ENCODE measurements at places on chromosomes 7 and 10. TPM values are rescaled to one million over a fixed set of nuclear protein-coding genes. Genes with fewer than 3 reads are reported as not detected.

DNA sequence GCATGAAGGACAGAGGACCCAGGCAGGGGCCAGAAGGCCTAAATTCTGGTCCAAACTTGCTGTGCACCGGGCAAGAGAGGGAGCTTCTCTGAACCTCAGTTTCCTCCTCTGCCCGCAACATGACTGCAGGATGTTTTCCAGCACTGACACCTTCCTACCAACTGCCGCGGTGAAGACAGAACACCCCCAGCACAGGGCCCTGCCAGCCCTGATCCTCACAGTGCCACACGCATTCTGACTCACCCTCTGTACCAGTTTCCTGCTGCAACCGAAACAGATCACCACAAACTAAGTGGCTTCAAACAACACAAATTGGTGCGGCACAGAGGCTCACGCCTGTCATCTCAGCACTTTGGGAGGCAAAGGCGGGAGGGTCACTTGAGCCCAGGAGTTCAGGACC lies 18.1 kb downstream of the MAD1L1 start:
- H3K27ac ChIP-seq, result no peak overlapping the region
- H3K27me3 ChIP-seq, result no peaks in the 10 kb centered on the region
- no peak overlapping the region for H3K4me3 ChIP-seq

GRCh38 chr7:5694912-5695726 lies 86.3 kb downstream of the RNF216 start:
- no peak overlapping the region for H3K4me3 ChIP-seq
- peak overlapping the region; percentile 61 for H3K27ac ChIP-seq
- H3K4me1 ChIP-seq, result peaks cover 99% of the 10 kb centered on the region
- no peaks in the 10 kb centered on the region for H3K27me3 ChIP-seq

DNA sequence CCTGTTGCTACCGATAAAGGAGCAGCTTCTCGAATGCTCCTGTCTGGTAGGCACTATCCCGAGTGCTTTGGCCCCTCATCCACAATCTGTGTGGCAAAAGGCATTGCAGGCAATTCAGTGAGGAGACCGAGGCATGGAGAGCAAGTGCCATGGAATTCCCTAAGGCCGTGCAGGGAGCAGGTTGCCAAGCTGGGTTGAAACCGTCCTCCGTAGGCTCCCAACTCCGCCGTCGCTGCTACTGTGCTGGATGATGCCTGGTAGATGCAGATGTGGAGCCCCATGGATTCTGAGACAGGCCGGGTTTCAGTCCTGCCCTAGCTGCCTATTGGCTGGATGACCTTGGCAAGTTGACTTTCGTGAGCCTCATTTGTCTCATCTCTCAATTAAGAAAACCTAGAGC lies 85.3 kb downstream of the EGFR start:
- H3K4me3 ChIP-seq, result no peak overlapping the region
- H3K4me1 ChIP-seq, result peaks cover 37% of the 10 kb centered on the region
- H3K27me3 ChIP-seq, result no peaks in the 10 kb centered on the region
- DNase-seq, result no peak
- no peak overlapping the region for H3K27ac ChIP-seq

- H3K4me3 ChIP-seq, result no peak overlapping the region
- no peak overlapping the region for H3K27ac ChIP-seq
- no peaks in the 10 kb centered on the region for H3K36me3 ChIP-seq
- no peaks in the 10 kb centered on the region for H3K27me3 ChIP-seq
- H3K4me1 ChIP-seq, result no peaks in the 10 kb centered on the region
These were observed 134.9 kb downstream of the ADRA2A start for GRCh38 chr10:111211706-111212105.

GRCh38 chr10:124928087-124928486 lies 13.8 kb upstream of the ZRANB1 start:
- H3K4me1 ChIP-seq, result no peaks in the 10 kb centered on the region
- H3K27me3 ChIP-seq, result no peaks in the 10 kb centered on the region
- no peak for DNase-seq
- H3K4me3 ChIP-seq, result no peak overlapping the region
- H3K36me3 ChIP-seq, result no peaks in the 10 kb centered on the region

DNA sequence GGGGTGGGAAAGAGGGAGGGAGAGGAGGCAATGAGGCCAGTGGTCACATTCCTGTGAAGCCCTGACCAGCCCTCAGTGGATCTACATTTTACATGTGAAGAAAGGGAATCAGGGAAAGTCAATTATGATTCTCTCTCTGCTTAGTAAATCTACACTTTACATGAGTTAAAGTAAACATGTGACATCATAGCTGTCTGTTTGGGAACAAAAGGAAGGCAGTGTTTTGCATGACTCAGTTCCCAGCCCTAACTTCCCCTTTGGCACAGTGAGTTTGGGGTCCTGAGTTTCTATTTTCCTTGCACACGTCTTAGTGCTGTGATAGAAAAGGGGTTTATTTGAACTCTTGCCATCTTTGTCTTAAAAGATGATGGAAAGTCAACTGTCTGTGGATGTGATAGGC lies 615.1 kb downstream of the SDK1 start:
- DNase-seq, result no peak
- no peak overlapping the region for H3K27ac ChIP-seq
- H3K4me3 ChIP-seq, result no peak overlapping the region
- H3K27me3 ChIP-seq, result no peaks in the 10 kb centered on the region

DNA sequence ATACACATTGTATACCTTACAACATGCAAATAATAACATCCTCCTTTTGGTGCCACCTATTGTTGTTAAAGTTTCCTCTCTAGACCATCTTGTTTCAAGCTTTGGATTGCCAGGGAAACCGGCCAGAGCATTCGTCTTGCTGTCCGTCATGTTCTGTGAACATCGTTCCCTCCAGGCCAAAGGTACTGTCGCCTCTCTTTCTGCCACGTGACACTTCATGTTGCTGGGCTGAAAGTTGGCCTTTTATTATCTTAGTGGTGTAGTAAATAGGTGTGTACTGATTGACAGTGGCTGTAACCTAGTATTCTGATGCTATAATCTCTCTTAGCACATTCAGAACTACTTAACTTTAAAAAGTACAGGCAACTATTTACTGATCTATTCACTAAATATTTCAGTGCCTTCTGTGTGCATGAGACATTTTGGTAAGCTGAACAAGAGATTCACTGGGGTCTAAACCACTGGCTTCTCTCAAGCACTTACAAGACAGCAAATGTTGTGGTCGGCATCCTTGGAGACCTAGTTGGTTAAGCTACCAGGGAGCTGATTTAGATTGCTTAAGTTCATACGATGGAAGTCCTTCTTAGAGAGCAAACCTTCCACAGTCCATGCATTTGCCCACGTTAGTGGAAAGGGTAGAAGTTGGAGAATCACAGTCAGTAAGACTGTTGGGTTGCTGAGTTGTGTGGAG lies 52.4 kb downstream of the SHH start:
- no peaks in the 10 kb centered on the region for H3K4me1 ChIP-seq
- no peaks in the 10 kb centered on the region for H3K36me3 ChIP-seq
- no peak for DNase-seq
- no peak overlapping the region for H3K4me3 ChIP-seq
- no peaks in the 10 kb centered on the region for H3K27me3 ChIP-seq

Gene C10orf62
- total RNA-seq, result 373 TPM
